ENCODE measurements at places on chromosomes 11 and 22.

DNA sequence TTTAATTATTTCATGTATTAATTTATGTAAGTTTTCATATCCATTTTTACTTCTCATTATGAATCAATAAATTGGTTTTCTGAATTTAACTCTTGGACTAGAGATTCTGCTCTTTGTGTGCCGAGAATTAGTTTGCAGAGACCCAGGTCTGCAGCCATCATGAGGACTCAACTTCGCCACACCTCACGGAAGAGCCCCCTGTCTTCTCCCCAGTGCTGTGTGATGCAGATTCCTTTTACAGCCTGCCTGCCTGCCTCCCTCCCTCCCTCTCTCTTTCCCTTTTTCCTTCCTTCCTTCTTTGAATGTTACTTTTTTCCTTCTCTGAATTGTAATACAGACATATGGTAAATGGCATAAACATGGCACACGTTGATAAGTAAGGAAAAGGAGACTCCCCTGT, 947.7 kb downstream of the TBC1D22A start:
- no peak for DNase-seq

GRCh38 chr11:127070808-127071207, 70.2 kb upstream of the KIRREL3 start:
- DNase-seq: no peak

- DNase-seq: no peak
Observed at GRCh38 chr11:105740164-105740903, 130.5 kb downstream of the GRIA4 start.

- no peak for DNase-seq
Observed at GRCh38 chr22:19455585-19456370, 8.3 kb upstream of the C22orf39 start.

GRCh38 chr22:38017272-38017920, 33.0 kb upstream of the SOX10 start:
- peak; percentile 73 for DNase-seq

DNA sequence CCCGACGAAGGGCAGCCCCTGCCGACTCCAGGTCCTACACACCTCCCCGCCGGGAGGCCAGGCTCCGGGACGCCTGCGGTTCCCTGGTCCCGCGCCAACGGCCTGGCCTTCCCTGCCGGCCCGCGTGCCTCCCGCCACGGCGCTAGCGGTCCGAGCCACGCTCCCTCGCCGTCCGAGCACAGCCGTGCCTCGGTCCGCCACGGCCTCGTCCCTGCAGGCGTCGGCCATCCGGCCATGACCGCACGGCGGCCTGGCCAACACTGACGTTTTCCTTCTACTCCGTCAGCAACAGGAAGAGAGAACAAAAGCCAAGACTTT, 532 bp downstream of the EIF4G2 start:
- DNase-seq: no peak

GRCh38 chr11:66970371-66970806, 4.7 kb upstream of the C11orf86 start:
- DNase-seq: no peak

DNA sequence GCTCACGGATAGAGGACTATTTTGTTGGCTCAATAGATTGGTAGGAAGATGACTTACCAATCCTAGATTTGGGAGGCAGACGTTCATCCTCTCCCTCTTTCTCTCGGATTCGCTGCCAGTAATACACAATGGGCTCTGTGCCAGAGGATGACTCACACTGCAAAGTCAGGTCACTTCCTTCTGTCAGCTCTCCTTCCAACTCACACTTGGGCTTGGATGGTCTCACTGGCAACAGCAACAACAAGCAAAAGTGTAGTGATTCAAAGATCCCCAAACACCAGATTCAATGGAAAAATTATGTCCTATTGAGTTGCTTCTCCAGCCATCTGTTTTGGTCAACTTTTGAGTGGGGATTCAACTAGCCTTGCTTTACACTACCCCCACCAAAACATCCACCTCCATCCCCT, 21.7 kb upstream of the HSPA8 start:
- peak; percentile 68 for DNase-seq

DNA sequence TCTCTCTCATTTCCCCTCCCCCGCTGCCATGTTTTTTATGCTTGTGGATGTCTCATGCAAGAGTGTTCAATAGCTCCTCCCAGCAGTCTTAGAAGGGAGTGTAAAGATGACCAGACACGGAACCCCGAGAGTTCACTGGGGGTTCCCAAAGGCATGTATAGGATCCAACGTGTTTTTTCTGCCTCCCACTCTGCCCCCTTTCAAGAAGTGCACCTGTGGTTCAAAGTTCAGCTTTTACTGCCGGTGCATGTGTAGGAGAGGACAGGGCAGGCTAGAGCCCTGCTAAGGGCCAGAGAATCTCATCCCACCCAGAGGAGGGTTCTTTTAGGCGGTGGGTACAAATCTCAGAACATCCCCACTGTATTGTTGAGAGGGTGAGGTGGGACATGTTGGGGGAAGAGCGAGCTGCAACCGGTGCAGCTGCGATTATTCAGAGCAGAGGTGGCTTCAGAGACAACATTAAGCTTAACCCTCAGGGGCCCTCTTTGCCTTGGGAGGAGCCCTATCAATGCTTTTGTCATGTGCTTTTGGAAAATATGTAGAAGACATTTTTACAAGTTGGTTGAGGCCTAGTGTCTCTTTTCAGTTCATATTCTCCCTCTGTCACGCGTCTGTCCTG, 14.5 kb downstream of the MIF start:
- DNase-seq: no peak

GRCh38 chr11:92180664-92181251, 43.9 kb upstream of the FAT3 start:
- no peak for DNase-seq

Measured in HL-60 (cell line).